ENCODE measurements at places on chromosomes 4 and X.

- no peak for DNase-seq
These were observed 87.0 kb upstream of the RPL34 start for GRCh38 chr4:108533245-108533844.

DNA sequence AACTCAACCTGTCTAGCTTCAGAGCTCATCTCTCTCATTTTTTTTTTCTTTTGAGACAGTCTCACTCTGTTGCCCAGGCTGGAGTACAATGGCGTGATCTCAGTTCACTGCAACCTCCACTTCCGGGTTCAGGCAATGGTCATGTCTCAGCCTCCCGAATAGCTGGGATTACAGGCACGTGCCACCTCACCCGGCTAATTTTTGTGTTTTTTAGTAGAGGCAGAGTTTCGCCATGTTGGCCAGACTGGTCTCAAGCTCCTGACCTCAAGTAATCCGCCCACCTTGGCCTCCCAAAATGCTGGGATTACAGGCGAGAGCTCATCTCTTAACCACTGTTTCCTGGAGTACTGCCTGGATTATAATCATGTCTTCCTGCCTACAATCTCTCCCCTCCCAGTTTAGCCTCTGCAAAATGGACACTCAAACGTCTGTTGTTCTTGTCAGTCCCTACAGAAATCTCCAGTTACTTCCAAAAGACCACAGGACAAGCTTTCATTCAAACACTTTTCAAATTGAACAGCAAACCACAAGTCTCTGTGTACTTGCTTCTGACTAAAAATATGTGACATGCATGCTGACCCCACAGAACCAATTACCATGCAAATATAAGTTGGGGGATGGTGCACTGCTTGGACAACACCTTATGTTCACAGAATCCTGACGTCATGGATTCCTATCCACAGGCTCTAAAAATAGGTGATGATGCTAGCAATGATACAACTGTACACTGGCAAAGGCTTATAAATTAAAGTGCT is 137.2 kb downstream of the SH3KBP1 start:
- no peak for DNase-seq

- DNase-seq = no peak
These were observed 69.9 kb upstream of the FBXW7 start for GRCh38 chr4:152605641-152606335.

DNA sequence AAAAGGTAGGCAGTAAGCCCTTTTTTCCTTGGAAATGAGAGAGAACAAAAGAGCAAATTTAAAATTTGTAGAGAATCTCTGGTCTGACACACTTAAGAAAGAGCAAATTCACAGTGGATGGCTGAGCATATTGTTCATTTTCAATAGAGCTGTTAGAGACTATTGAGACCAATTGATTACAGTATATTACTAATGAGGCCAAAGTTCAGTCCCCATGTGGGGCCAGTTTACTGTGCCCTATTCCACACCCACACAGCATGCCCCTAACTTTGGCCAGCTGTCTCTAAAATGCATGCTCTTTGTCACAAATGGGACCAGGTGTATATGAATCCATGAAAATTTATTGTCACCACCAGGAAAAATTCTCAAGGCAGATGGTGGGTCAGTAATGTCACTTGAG is 470.5 kb downstream of the PCDH7 start:
- DNase-seq = no peak

GRCh38 chr4:162347842-162348213 is 184.0 kb upstream of the FSTL5 start:
- no peak for DNase-seq

DNA sequence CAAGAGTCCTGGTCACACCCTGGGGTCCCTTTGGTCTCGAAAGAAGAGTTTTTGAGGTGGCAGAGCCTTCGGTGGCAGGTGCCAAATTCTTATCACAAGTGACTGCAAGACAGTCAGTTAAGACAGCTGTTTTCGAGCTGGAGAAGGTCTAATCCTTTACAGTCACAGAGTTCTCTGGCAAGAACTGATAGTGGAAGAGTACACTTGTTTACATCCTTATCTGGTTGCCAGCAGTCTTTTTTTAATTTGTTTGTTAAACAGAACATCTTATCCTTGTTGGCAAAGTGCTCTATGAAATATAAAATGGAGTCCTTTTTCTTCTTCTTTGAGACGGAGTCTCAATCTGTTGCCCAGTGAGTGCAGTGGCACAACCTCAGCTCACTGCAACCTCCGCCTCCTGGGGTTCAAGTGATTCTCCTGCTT is 50.4 kb upstream of the ELOVL6 start:
- DNase-seq = no peak

GRCh38 chrX:48737940-48738339 is 23.6 kb upstream of the GLOD5 start:
- no peak for DNase-seq

DNA sequence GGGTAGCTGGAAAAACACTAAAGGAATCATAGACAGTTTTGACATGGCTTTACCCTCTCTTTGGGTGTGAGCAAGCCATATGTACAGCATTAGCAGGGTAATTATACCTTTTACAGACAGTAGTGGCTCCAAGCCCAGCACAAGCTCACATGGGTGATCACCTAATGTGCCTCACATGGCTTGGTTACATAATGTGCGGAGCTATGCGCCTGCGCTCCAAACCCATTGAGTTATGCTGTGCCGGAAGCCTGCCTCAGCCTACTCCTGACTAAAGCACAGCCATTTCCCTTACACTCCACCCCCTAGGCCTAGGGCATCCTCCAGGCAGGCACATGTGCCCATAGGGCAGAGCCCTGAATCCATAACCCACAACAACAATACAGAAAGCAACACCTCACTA is 6.5 kb upstream of the TSPAN5 start:
- no peak for DNase-seq

DNA sequence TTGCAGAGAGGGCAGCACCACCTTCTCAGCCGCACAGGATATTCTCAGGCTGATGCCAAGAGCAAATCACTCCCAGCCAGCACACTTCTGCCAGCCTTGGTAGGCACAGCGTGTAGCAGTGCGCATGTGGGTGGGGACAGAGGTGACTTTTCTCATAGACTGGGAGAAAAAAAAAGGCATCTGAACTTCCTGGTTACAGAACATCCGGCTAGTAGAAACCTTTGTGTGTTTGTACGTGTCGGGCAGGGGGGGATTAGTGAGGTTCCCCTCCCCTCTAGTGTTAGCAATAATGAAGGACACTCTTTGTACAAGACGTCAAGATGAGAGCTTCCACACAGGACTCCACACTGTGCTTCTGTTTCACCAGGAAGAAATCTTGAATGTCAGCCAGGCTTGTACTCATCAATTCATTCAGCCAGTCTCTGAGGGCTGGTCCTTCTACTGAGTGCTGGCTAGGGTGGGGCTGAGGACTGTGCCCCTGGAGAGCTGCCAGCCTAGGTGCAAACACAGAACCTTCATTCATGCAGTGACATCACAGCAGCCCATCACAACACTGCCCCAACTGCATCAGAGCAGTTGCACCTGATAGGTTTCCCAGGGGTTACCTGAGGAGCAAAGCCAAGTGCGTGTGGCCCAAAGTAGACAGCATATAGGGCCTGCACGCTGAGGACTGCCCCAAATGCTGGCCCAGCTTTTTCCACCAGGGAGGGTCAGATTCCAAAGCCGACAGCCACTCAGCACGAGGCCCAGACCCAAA is 34.7 kb downstream of the SLC25A5 start:
- no peak for DNase-seq

- DNase-seq = no peak
These were observed 1017.1 kb upstream of the HS3ST1 start for GRCh38 chr4:12445711-12446235.

DNA sequence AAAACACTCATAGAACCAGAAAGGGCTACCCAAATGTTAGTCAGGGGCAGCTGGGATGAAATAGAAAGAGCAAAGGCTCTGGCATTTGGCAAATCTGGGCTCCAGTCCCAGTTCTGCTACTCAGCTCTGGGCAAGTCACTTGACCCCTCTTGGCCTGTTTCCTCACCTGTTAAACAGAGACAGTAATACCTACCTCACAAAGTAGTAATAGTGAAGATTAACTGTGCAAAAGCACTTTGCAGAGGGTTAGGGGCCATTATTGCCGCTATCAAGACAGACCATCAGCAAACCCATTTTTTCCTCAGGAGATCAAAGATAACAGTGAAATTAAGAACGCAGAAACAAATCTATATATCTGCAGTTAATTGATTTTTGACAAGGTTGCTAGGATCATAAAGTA is 20.6 kb downstream of the ZBTB33 start:
- no peak for DNase-seq

GRCh38 chr4:45155081-45155777 is 428.9 kb upstream of the GNPDA2 start:
- DNase-seq = no peak

- no peak for DNase-seq
These were observed 93.5 kb downstream of the TNIP2 start for GRCh38 chr4:2662598-2662997.

DNA sequence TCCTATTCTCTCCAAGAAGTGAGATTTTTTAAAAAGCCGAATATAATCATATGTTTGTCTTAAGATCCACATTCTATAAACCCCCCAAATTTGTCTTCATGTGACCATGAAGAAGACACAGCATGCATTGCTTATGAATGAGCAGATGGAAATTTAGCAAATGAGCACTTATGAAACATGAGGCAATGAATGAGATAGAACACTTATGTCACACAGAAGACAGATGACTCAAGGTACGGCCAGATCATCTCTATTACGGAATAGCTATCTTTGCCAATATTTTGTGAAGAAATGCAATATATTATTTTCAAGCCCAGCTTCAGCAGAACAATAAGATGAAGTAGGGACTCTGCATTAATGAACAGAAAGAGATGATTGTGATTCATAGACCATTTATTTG is 21.4 kb downstream of the PHEX start:
- no peak for DNase-seq

DNA sequence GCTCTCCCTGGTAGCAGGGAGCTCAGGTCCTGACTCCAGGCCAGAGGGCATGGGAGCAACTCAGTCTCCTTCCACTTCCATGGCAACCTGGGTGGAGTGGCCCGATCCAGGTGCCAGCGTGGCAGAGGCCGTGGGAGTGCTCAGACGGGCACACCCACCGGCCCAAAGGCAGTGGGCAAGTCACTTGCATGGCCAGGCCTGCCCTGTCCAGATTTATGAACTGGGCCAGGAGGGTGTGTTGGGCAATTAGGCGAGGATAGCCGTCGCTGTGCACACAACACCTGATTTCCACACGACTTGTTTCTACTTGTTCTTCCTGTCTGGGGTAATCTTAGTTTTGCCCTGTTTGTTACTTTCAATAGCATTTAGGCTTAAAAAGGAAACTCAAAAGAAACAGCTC is 55.5 kb upstream of the NYX start:
- no peak for DNase-seq

Measured in GM12864 (cell line).